Left ventricle myocardium superior (tissue), 1 donor: ENCODE measurements at places on chromosomes 2 and 18. TPM values are rescaled to one million over a fixed set of nuclear protein-coding genes. Genes with fewer than 3 reads are reported as not detected.

The CCDC148 gene
- total RNA-seq, result 0.40 TPM

The IL1F10 gene
- total RNA-seq, result not detected

The ALLC gene
- total RNA-seq, result not detected

DNA sequence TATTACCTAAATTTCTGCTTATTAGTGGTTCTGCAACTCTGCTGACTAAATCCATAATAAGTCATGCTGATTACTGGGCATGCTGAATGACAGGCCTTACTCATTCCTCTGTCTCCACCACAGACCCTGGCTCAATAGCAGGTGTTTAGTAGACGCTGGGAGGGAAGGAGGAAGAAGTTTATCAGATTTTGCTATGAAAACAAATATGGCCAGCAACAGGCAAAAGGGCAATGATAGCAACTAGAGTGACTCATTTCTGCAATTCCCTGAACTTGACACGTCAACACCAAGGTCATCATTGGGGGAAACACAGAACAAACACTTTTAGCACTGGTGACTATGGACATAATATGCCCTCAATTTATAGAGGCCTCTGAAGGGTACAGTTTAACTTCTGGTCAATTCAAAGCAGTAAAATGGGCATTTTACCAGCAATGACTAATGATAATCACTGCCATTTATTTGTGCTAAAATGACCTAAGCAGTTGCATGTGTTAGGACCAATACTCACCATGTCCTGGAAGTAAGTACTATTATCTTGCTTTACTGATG is 35.2 kb downstream of the TMEM163 start:
- no peak for DNase-seq

- DNase-seq, result no peak
These were observed 269.3 kb downstream of the GLI2 start for GRCh38 chr2:121004950-121005349.

- DNase-seq, result no peak
These were observed 11.4 kb upstream of the RBBP8 start for GRCh38 chr18:22921772-22922171.

The WDR7 gene
- total RNA-seq, result 25.8 TPM

The ALPI gene
- not detected for total RNA-seq

The ABCG5 gene
- total RNA-seq, result not detected

The DOK6 gene
- 15.5 TPM for total RNA-seq
